ENCODE measurements at places on chromosomes 12 and 14.

- DNase-seq = no peak
Measured at GRCh38 chr12:26133521-26133920, 8.7 kb upstream of the BHLHE41 start.

GRCh38 chr12:93686572-93687356, 9.6 kb downstream of the CRADD start:
- DNase-seq = no peak

- DNase-seq = no peak
Measured at GRCh38 chr14:101689039-101689501, 72.4 kb upstream of the PPP2R5C start.

GRCh38 chr12:55142669-55143565, 16.7 kb downstream of the OR9K2 start:
- DNase-seq = peak; percentile 1

DNA sequence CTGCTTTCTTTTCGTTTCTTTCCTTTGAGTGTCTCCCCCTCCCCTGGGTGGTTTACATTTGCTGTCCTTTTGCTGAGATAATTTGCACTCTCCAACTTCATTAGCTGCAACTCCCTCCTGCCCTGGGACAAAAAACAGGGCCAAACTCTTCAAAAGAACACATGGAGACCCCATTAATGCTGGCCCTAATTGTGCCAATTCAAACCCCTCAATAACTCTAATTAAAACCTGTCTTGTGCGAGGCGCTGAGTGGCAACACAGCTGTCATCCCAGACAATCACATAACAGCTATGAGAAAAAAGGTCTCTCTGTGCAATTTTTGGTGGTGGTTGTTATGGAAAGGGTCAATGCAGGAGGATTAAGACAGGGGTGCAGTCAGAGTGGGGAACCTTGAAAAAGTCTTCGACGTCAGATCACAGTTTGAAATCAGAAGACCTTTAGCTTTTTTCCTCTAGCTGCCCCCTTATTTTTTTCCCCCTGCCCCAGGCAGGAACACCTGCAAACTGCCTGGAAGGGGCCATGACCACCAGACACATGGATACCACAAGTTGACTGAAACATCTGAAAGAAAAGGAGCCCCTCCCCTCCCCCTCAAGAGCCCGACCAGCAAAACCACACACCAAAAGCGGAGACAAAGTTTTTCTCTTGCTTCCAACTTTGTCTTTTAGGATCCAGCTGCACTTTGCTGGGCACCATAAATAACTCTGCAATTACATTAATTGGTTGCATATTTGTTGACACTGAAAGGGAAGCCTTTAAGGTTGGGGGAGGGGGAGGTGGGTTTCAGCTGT, 26.5 kb upstream of the SMOC1 start:
- DNase-seq = no peak

GRCh38 chr12:43407816-43408645, 144.0 kb downstream of the ADAMTS20 start:
- DNase-seq = no peak

- no peak for DNase-seq
Measured at GRCh38 chr12:10562306-10562933, 51.0 kb downstream of the MAGOHB start.

GRCh38 chr12:77845831-77846230, 15.1 kb downstream of the NAV3 start:
- DNase-seq = no peak

DNA sequence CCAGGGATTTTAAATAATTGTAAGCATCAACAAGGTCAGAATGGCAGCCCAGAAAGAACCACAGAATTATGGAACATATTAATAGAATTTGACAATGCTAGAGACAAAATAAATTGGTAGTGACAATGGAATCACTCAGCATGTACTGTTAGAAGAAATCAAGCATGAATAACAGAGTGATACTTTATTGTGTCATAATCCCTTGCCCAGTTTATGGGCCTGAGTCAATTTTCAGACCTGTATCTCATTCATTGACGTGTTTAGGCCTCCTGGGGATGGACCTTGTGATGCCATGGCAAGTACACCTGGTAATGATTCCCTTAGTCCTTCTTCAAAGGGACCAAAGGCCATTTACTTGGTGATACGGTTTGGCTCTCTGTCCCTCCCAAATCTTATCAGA, 12.8 kb upstream of the CCDC91 start:
- no peak for DNase-seq

GRCh38 chr12:44779766-44780165, 96.3 kb downstream of the NELL2 start:
- DNase-seq = no peak

- no peak for DNase-seq
Measured at GRCh38 chr12:124679047-124679446, 111.6 kb upstream of the NCOR2 start.

DNA sequence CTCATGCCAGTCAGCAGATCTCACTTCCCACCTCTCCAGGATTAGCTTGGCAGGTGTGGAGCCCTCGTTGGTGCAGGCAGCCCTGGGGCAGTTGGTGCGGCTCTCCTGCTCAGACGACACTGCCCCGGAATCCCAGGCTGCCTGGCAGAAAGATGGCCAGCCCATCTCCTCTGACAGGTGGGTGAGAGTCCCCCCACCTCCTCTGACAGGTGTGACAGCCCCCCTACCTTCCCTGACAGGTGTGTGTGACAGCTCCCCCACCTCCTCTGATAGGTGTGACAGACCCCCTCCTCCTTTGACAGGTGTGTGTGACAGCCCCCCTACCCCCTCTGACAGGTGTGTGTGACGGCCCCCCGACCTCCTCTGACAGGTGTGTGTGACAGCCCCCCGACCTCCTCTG, 26.3 kb downstream of the PAPLN start:
- DNase-seq = no peak

- no peak for DNase-seq
Measured at GRCh38 chr12:132278401-132279183, 50.8 kb downstream of the GALNT9 start.

- DNase-seq = no peak
Measured at GRCh38 chr12:31801872-31802271, 73.1 kb upstream of the AMN1 start.

DNA sequence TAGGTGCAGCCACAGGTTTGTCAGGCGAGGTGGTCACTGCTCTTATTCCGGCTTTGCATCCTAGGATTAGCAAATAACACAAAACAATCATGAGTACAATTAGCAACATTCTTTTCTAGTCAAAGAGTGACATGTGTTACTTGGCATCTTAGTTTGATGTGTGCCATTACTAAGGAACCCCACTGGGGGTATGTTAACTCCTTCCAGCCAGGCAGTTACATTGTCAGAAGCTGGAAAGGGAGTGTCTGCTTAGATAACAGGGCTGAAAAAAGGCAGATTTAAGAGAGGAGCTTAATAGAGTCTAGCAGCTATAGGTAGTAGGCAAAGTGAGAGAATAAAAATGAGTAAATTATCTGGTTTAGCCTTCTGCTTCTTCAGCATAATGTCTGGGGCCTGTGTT, 30.5 kb upstream of the METAP2 start:
- no peak for DNase-seq

- DNase-seq = no peak
Measured at GRCh38 chr12:55610598-55610997, 26.1 kb upstream of the OR10P1 start.

- no peak for DNase-seq
Measured at GRCh38 chr12:8018666-8019581, 13.6 kb upstream of the FOXJ2 start.

DNA sequence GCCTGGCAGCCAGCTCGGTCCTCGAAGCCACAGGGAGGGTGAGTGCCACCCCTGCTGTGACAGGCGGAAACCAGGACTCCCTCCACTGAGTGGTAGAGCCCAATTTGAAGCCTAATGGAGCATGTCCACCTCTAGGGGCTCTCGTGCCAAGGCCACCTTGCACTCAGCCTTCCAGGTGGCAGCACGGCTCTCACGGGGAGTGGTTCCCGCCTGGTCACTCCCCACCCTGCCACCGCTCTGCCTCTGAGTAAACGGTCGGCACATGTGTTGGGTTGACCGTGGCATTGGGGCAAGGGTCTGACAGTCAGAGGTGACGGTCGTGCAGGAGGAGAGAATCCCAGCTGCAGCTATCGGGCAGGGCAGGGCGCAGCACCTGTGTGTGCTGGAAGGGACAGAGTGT, 34.8 kb downstream of the IL31 start:
- DNase-seq = no peak

GRCh38 chr12:118357257-118358007, 15.3 kb downstream of the TAOK3 start:
- no peak for DNase-seq

- DNase-seq = no peak
Measured at GRCh38 chr12:19014240-19014639, 115.3 kb upstream of the PLEKHA5 start.

DNA sequence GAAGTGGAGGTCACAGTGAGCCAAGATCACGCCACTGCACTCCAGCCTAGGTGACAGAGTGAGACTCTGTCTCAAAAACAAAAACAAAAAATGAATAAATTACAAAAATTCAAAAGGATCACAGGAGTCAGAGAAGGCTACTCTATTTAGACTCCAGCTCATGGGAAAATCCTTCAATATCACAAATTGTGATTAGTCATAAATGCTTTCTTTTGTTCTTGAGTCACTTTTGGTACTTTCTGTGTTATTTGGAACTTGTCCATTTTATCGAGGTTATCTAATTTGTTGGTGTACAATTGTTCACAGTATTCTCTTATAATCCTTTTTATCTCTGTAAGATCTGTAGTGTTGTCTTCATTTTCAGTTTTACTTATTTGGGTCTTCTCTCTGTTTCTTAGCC, 18.9 kb downstream of the ALDH2 start:
- DNase-seq = no peak

- DNase-seq = no peak
Measured at GRCh38 chr14:81055971-81056370, 100.5 kb downstream of the TSHR start.

DNA sequence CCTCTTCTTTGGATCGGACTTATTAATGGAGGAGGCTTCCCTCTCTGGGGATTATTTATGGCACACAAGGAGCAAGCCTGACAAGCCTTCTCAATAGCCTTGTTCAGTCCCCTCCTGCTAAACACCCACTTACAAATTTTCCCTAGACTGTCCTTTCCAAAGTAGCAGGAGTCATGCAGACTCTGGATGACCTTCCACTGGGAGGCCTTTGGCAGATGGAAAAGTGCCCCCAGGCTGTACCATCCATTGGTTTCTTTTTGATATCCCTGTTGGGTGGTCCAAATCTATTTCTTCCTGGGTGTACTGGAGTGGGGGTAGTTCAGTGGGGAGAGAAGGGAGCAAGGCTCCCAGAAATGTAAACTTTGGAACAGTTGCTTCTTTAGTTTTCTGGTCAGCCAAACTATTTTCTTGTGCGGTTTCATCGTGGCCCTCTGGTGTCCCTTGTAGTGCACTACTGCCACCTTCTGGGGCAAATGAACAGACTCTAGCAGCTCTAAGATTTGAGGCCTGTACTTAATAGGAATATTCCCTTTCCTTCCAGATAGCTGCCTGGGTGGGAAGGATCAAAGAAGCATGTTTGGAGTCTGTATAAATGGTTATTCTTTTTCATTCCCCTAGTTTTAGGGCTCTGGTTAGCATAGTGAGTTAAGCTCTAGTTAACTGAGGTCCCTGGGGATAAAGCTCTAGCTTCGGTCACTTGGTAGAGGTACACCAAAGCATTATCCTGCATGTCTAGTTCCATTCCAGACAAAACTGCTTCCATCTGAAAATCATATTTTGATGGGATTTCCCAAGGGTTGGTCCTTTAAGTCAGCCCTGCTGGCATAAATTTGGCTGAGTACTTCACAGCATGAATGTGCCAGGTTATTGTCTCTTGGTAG, 409.5 kb downstream of the SLC6A15 start:
- DNase-seq = no peak

GRCh38 chr14:97618917-97619690, 821.9 kb downstream of the VRK1 start:
- no peak for DNase-seq

DNA sequence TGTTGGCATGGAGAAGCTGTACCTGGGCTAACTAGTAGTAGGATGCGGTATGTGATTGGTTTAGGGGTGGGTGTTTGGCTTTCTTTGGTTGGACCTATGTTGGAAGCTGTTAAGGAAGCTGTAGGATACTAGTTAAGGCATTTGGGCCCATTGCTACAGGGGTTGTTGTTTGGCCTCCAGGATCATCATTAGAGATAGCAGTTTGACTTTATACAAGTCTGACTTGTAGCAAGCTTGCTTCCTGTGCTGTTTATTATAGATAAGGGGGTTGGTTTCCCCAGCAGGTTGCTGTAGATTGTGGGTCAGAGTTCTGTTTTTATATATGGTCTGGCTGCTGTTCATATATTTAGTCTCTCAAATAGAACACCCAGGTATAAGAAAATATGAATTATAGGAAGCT, 1.4 kb upstream of the PRIM1 start:
- no peak for DNase-seq

DNA sequence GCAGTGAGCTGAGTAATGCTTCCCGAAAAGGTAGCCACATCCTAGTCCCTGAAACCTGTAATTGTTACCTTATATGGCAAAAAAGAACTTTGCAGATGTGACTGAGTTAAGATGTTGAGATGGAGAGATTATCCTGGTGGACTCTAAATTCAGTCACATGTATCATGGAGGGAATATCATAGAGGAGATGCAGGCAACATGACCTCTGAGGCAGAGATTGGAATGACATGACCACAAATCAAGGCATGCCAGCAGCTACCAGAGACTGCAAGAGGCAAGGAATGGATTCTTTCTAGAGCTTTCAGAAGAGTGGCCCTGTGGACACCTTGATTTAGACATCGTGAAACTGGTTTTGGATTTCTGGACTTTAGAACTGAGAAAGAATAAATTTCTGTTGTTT, 18.5 kb downstream of the SLC38A6 start:
- no peak for DNase-seq

DNA sequence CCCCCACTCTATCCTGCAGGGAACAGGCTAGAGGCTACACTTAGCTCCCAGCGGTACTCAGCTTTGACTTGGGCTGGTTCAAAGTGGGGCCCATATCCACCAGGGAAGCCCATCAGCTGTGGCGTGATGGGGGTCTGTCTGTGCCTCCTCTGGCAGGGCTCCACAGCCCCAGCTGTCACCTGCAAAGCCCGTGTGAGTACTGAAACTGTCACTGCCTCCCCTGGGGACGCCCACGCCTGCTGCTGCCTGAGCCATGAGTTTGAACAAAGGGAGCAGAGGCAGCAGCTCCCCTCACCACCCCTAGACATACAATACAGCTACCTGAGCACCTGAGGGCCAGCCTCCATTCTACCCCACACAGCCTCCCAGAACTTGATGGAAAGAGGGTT, 5.0 kb downstream of the REM2 start:
- no peak for DNase-seq

- DNase-seq = no peak
Measured at GRCh38 chr12:108649669-108650068, 16.0 kb upstream of the SELPLG start.

- no peak for DNase-seq
Measured at GRCh38 chr12:9040484-9041186, 51.3 kb downstream of the KLRG1 start.

Data from stimulated activated CD8-positive, alpha-beta memory T cell treated with anti-CD3 and anti-CD28 coated beads, Interleukin-2, amount 100 ng/mL, for 1 hour (primary cell).